CD4-positive, alpha-beta T cell treated with Interleukin-1 beta for 1 hour (primary cell): ENCODE measurements at places on chromosomes 1 and 21.
A peak's percentile ranks its signal among the peaks of the same experiment; 100 is the strongest.

DNA sequence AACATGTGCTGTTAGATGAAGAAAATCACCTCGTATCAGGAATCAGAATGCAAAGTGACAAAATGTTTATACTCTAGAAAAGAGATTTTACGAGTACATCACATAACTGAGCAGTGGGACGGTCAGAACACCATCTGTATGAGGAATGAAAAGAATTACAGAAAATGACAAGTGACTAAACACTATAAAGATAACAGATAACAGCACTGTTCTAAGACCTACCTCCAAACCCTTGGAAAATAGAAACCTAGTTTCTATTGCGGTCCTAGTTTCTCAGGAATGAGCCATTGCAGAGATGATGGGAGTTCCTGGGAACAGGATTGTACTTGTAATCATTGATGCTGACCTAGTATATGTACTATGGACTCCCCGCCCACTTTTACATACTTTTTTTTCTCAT lies 839.4 kb upstream of the ADAMTS5 start:
- no peak for DNase-seq

DNA sequence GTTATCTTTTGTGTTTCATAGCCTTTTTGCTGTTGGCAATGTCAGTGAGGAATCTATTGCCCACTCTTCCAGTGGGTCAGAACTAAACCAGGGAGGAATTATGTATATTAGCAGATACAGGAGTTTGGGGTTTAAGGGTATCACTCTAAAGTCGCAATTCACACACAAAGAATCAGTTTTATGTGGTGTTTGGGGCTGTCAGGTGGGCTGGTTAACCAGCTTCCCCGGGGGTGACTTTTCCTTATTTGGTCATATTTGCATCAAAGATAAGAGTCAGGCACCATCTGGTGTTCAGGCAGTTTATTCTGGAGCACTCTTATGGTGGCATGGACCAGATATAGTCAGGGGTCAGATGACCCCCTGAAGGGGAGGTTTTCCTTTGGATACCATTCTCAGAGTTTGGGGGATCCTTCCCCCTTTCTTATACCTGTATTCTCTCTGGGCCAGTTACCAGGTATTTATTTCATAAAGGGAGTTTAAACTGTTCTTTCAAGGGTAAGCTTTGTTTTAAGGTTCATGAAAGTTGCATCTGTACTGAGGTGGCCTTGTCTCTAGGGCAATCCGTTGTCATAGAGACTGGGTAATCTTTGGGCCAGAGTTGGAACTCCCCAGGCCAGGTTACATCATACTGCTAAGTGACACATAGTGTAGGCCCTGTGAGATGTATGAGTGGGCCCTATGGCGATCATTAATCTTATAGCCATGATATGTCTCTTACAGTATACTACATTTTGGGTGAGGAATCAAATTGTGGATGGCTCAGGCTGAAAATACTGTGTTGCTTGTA lies 148.2 kb downstream of the RWDD3 start:
- DNase-seq: no peak

DNA sequence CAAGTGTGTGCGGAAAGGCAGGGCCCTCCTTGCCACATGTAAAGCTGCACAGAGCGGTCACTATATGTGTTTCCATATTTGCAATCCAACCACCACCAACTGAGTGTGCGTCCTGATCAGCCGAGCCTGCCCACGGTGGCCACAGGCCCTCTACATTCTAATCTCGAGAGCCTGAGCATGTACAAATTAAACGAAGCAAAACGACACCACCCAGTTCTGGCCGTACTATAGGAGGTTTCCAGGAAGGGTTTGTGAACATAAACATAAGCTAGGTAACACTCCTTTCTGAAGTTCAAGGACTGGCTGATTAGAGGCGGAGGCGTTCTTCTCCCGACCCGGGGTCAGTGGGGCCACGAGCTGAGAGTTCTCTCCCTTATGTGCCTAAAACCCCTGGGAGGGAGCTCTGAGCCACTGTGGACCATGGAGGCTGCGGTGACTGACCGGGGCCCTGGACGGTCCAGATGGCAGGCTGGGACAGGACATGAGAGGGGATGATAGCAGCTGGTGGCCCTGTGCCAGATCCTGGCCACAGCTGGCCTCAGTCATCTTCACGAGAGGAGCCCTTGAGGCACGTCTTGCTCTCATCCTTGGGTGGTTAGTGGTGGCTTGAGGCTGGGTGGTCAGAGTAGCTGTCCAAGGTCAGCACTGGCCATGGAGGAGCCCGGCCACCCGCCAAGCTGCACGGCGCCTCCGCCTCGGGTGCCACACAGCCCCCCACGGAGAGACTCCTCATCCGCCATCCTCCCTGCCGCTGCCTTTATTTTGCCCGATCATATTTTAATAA lies 39.1 kb upstream of the TRAPPC10 start:
- DNase-seq: no peak

DNA sequence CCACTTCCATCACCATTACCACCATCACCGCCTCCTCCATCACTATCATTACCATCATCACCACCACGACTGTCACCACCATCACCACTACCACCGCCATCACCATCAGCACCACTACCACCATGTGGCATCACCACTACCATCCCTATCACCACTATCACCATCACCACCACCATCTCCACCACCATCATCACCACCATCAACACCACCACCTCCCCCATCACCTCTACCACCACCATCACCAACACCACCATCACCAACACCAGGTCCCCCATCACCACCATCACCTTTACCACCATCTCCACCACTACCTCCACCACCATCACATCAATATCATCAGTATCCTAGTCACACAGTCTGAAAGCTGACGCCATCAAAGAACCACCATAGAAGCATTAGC lies 39.9 kb upstream of the RIPK4 start:
- no peak for DNase-seq

DNA sequence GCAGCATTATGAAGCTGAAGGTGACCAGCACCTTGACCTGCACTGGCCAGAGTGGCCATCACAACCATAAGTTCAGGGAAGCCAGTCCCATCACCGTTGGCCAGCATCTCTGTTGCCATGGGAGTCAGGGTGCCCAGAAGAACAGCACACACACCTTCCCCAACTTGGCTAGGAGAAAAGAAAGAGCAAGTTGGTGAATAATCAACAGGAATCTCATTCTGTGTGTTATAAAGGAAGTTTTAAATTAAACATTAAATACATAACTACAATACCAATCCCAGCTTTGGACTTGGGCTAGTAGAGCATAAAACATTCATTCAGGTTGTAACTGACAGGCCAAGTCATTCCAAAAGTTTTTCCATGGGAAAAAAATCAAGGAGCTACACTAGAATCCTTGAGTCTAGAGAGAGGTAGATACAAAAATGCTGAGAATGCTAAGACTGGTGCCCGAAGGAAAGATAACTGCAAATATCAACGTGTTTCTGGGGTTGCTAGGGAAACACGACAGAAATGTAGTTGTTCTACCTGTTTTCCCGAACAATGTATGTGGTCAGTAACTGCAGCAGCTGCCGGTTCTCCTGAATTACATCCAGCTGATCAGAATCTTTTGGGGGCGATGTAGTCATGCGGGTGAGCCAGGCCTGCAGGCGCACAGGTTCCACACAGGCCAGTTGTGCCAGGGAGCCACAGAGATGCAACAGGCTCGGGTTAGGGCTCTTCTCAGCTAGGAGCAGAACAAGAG lies 45.6 kb downstream of the UBR4 start:
- DNase-seq: no peak

DNA sequence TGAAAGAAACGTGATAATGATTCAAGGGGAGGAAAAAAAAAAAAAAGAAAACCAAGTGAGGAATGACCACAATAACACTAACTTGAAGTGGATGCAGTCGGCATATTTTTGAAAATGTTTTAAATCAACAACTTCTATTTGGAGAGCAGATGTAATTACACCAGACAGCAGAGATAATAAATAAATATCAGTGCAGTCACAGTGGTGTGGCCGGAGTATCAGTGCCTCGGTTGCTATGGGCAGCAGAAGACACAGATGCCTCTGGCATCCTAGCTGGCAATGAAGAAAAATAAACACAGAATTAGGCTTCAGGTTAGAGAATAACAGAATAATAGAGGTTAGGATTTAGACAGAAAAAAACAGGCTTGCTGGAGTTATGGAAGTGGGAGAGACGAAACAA lies 888.3 kb downstream of the LTN1 start:
- no peak for DNase-seq

GRCh38 chr1:228500901-228501871 lies 14.0 kb downstream of the RNF187 start:
- DNase-seq: peak; percentile 88

DNA sequence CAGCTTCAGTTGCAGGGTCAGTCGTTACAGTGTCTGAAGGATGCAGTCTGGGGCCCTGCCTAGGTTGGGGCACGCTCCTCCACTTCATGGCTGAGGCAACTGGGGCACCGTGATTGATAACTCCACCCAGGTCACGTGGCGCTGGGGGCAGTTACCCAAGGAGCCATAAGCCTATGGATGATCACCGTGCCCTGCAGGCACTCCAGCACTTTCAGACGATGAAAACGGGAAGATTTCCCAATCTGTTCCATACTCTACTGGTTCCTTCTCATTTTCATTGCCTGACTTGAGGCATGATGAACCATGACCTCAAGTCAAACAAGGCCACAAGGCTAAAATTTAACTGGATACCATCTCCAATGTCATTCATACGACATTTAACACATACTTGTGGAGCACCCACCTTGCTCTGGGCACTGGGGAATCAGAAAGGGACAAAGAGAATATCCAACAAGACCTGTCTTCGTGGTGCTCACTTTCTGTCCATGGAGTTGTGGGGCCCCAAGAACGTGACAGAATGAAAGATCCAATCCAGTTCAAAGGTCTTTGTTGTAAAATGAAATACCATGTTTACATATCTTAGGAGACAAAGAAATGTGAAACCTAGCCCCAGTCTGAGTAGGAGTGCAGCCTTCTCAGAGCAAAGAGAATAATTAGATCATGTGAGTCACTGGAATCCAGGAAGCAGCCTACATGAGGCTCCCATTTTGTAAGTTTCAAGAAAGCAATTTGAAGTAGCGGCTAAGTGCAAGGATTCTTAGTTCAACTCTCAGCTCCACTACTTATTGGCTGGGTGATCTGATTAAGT lies 39.4 kb upstream of the SPOCD1 start:
- no peak for DNase-seq

DNA sequence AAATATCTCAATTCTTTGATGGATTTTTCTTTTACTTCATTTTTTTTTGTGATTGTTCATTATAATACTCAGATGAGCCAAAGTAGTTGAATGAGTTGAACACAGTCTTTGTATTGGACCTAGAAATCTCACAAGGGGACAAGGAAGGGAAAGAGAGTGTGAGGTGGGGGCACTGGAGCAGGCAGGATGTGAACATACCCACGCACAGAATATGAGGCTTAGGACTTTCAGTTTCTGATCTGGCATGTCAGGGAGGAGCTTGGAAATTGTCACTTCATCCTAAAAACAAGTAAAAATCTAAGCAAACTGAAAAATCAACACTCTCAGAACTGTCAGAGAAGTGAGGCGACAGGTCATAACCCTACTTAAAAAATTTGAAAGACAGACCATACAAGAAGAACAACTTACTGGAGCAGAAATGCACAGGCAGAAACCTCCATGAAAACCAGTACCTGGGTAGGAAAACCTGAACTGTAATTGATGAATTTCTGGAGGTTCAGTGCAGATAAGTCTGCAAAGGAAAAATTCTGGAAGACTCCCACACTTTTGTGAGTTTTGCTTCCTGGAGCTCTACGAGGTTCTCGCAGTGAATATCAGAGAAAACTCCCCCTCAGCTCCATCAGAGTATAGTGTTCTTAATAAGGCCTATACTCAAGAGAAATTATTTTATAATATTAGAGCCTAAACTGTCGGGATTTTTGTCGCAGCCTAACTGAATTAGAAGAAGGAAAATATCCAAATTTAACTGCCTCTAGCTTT lies 3.6 kb upstream of the PTGS2 start:
- no peak for DNase-seq

GRCh38 chr1:169844941-169845608 lies 48.6 kb downstream of the SCYL3 start:
- no peak for DNase-seq

DNA sequence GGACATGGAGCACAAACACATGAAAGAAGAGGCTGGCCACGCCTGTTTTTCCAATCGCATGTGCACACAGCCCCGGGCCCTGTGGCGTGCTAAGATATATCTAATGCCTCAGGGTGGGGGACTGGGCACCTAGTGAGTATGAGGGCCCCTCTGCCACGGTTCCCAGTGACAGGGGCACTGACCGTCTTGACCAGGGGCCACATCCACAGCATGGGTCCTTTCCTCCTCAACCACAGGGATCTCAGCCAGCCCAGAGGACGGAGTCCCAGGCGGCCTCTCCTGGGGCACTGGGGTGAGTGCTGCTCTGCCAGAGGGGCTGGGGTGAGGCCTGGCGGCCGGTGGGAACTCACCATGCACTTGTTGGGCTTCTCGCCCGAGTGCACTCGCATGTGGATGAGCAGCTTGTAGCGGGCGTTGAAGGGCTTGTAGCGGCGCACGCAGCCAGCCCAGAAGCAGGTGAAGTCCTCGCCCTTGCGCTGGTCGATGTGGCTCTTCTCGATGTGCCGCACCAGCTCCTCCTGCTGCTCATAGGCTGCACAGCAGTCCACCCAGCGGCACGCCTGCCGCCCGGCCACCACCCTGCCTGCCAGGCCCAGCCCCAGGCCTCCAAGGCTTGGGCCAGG lies 134.7 kb downstream of the DMRTB1 start:
- DNase-seq: no peak

- no peak for DNase-seq
These were observed 345.4 kb downstream of the HHAT start for GRCh38 chr1:210674151-210674550.

- no peak for DNase-seq
These were observed 559.8 kb upstream of the USP24 start for GRCh38 chr1:55775007-55775406.

DNA sequence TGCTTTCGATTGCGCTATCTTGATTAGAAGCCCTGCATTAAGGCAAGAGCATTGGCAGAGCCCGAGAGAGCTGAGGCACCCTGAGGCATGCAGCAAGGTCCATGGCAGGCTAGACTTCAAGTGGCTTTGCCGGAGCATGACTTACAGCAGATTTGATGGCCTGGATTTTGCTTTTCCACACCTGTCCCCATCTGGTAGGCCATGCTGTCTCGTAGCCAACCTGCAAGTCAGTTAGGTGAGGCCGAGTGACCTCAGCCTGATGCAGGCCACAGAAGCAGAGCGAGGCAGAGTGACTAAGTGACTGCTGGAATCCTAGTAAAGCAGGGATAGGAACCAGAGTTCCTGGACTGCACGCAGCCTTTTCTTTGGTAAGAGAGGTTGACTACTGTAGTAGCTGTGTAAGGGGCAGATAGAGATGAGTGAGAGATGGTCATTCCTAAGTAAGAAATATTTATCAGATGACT lies 148.9 kb downstream of the PBX1 start:
- no peak for DNase-seq

- DNase-seq: no peak
These were observed 16.9 kb upstream of the PTTG1IP start for GRCh38 chr21:44890338-44890931.
